ENCODE measurements at places on chromosomes 5 and 9.

- no peak for DNase-seq
Observed at GRCh38 chr5:27652505-27652904, 614.1 kb upstream of the CDH9 start.

DNA sequence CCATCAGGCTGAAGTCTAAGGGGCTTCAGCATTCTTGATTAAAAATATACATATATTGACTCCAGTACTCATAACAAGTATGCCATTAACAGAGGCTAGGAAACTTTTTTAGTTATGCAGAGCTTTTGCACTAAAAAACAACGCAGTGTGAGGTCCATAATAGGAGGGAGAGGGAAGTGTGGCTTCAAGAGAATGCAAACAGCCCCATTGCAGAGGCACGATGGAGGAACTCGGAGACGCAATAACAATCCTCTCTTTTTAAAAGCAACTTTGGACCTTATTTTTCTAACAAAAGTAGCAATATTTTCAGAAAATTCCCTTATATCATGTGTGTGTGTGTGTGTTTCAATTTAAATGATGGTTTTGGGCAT lies 150.0 kb upstream of the PTCH1 start:
- DNase-seq: no peak

DNA sequence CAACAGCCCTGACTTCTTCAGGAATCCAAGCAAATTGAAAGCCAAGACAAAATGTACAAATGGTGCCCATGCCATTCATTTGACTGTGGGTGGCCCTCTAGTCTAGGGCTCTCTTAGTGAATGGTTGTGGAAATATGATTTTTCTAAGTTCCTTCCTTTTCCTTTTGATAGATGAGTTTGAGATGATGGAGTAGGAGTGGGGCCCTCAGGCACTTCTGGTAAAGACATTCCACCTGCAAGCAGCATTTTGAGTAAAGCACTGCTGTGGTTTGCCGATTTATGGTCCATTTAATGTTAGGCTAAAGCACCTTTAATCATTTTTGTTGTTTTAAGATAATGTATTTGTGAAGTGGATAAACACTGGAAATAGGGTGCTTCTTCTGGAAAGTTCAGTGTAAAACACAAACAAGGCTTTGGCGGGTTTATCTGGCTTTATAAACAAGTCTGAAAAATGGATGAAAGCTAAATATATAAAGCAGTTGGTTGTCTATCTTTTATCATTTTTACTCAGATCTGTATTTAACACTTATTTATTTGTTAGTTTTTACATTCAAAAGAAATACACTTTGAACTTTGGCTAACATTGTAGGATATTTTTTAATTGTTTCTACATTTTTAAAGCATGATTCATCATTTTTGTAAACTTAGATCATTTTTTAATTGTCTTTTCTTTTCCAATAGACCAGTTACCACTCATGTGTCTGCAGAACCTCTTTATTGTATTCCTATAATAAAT lies 213.5 kb downstream of the PJA2 start:
- DNase-seq: no peak

DNA sequence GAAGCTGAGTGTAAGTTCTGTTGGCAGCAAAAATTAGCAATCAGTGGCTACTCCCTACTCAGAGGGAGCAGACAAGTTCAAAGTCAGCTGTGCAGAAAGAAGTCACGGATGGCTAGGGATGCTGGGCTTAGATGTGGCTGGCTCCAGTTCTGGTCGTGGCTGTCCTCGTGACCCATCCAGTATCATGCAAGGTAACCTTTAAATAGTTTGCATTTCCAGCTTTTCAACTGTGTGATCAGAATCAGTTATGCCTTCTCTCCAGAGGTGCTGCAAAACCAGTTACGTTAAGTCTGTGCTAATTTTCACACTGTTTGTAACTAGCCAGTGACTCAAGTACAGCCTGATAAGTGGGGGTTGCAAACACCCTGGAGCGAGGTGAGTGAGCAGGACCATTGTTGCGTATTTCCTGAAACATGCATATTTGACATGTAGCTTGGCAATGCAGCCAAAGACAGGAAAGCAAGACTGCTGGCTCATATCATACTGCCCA lies 302.4 kb downstream of the ATPSCKMT start:
- no peak for DNase-seq

- no peak for DNase-seq
Observed at GRCh38 chr5:97245386-97245785, 62.3 kb upstream of the RIOK2 start.

DNA sequence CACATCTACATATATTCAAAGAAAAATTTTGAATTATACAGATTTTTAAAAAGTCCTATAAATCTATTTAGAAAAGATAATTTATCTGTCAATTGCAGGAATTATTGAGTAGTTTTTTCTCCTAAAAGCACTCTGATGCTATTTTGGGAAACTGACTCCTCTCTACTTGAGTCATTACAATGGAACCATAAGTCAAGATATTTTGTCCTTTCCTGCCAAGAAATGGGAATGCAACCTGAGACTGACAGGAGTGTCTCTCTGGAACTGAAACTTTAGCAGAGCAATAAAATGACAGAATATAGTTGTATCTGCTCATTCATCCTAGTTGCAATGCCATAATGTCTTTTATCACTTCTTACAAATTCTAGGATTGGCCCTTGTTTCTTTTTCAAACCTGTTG lies 48.6 kb downstream of the CARTPT start:
- no peak for DNase-seq

- DNase-seq: no peak
Observed at GRCh38 chr5:139976703-139977102, 66.4 kb downstream of the NRG2 start.

DNA sequence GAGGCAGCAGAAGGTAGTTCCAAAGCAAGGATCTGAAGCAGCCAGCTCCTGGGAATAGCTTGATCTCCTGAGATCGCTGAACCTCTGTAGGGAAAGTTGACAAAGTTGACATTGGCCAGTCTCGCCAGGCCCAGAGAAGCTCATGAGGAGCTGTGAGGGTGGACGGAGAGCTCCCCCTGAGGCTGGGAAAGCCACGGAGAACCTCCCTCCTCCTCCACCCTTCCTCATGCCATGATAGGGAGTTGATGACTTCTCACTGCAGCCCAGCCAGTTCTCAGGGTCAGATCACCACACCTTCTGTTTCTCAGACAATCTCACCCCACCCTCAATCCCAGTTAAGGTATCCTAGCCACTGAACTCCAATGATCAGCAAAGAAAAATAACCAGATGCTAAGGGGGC lies 30.4 kb upstream of the KCNV2 start:
- no peak for DNase-seq

Measured in activated T-cell treated with anti-CD3 and anti-CD28 coated beads for 1 hour (primary cell).